NCI-H1436 (cell line): ENCODE measurements at places on chromosomes 16 and 17.

- no peak for DNase-seq
These were observed 52.4 kb downstream of the ANKRD11 start for GRCh38 chr16:89437991-89438390.

- DNase-seq = peak; percentile 13
These were observed 690 bp downstream of the PITPNC1 start for GRCh38 chr17:67377488-67378453.

DNA sequence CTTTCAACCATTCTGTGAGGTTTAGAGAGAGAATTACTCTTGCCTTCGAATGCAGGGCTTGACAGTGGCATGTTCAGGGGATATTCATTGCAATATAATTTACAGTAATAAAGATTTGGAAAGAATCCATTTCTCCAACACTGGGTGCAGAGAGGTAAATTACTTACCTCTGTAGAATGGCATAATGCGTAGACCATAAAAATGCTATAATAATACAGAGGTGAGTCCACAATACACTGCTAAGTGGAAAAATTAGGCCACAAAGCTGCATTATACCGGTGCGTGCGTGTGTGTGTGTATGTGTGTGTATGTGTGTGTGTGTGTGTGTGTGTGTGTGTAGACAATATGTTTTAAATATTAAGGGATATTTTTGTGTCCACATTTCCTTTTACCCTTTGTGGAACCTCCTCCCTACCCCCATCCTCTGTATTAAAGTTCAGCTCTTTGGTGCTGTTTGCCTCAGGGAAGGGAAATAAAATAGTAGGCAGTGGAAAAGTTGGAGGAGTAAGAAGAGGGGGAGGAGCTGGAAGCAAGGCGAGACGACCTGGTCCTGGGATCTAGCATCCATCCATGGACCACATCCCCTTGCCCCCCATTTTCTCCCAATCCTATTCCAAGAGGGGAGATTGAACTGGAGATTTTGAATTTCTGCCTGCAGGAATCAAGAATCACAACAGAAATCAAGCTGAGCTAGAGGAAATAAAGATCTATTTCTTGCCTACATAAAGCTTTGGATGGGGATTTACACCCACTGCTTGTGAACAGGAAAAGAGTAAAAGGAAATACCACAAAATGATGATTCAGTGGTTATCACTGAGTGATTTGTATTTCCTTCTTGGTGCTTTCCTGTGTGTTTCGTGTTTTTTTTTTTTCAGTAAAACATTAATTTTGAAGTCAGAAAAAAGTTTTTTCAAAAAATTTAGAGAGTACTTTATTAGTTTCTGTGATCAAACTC is 124.8 kb downstream of the RGS9 start:
- DNase-seq = peak; percentile 22

- DNase-seq = no peak
These were observed 1.1 kb upstream of the XYLT2 start for GRCh38 chr17:50344731-50345365.

DNA sequence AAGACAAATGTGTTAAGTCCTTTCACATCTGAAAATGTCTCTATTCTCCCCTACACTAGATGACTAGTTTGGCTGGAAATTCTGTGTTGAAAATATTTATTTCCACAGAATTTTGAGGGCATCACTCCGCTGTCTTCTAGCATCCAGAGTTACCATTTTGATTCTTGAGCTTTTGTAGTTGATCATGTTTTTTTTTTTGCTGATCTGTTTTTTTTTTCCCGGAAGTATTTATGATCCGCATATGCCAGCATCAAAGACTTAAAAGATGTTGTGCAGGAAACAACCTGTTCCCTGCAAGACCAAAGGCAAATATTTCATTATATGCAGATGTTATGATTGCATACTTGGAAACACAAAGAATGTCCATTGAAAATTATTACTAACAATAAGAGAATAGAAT is 16.7 kb downstream of the OR1D5 start:
- DNase-seq = no peak

GRCh38 chr17:68693466-68693865 is 92.3 kb upstream of the FAM20A start:
- no peak for DNase-seq

DNA sequence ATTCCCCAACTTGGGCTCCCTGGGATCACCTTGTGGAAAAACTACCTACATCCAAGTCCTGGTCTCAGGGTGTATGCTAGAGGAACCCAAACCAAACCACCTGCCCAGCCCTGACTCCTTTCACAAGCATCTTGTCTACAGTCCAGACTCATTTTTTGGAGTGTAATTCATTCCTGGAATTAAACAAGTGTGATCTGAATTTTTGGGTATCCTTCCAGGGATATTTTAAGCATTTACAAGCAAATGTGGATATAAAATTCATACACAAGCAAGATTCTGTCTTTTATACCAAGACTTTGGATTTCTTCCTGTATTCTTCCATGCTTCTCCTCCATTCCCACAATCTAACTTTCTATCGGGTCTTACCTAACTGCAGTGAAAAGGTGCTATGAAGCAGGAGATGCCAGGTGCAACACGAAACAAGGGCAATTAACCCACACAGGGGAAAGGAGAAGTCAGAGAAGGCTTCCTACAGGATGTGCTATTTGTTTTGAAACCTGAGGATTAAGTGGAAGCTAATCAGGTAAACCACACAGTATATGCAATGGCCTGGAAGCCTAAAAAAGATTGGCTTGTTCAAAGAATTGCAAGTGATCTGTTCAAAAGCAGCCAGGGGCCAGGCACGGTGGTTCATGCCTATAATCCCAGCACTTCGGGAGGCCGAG is 417.2 kb upstream of the C16orf82 start:
- DNase-seq = peak; percentile 80

DNA sequence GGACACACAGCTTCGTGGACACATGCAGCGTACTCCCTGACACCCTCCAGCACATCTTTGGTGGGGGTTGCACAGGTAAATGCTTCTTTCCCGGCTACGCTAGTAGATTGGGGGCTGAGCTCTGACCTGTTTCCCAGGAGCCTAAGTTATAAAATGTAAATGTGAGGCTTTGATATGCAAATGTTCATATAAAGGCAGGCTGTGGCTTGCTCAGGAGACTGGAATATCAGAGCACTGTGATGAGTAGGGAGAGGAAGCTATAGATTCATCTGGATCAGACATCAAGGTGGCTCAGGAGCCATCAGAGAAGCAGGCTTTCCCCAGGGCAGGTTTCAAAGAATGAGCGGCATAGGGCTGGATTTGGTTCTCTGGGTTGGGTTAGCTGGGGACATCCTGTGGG is 3.4 kb upstream of the ETV4 start:
- DNase-seq = no peak

DNA sequence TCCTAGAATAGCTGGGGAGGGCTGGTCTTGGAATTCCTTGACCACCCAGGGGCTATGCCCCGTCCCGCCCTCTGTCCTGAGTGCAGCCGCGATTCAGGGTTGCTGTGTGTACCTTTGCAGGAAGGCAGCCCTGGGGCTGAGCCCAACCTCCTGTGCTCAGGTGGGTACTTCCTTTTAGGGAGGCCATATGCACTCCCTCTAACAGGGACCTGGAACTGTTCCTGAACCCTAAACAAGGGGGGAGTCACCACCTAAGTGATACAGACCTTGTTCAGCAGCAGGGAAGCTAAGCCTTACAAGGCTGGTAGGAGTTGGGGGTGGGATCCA is 24.6 kb downstream of the LLGL2 start:
- no peak for DNase-seq

DNA sequence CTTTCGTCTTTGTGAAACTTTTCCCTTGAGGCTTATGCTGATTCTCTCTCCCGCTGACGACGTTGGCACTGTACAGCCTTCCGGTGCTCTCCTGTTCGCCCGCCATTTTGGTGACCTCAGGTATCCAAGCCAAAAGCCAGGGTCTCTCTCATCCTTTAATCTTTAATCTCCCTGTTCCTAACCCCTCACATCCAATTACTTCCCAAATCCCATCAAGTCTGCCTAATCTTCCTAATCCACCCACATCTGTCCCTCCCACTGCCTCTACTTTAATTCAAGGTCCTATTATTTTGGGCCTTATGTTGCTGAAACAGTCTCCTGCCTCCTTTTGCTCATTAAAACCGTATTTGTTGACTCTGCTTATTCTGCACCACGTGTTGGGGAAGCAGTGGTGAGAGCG is 7.3 kb downstream of the WRAP53 start:
- DNase-seq = no peak

GRCh38 chr16:14368399-14368798 is 261.7 kb downstream of the PARN start:
- DNase-seq = no peak

DNA sequence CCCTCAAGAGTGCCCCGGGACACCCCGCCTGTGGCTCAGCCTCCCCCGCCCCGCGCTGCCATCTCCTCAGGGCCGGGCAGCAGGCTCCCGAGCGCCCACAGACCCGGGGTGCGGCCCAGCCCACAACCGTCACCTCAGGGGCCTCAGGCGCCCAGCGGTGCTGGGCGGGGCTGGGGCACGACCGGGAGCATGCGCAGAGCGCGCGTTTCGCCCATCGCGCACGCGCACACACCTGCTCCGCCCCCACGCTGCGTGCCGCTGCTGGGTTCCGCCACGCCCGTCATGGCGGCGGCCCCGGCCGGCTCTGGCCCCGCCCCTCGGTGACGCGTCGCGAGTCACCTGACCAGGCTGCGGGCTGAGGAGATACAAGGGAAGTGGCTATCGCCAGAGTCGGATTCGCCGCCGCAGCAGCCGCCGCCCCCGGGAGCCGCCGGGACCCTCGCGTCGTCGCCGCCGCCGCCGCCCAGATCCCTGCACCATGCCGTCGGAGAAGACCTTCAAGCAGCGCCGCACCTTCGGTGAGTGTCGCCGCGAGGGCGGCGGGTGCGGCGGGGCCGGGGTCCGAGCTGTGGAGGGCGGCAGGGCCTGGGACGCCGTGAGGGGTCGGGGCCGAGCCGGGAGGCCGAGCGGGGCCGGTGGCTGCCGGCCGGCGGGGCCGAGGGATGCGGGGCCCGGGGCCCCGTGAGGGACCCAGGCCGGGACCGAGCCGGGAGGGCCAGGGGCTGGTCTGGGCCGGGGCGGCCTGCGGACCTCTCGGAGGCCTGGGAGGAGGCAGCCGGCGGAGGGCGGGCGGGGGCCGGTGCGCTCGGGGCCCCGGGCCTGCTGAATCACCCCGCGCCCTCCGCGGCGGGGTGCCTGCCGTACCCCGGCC is at the start of gene MAP1LC3B:
Gene MAP1LC3B, plus strand, starts transcription at position 387 of the 871 bp plus-strand sequence. Its CDS starts 92 bp downstream, at position 479.
- peak; percentile 93 for DNase-seq

- DNase-seq = no peak
These were observed 4.7 kb upstream of the NSMCE1 start for GRCh38 chr16:27273330-27273669.

- no peak for DNase-seq
These were observed 20.2 kb upstream of the NCBP3 start for GRCh38 chr17:3866276-3866675.

- DNase-seq = no peak
These were observed 60.2 kb downstream of the CMC2 start for GRCh38 chr16:80946481-80946880.

GRCh38 chr17:27319541-27320221 is 25.8 kb downstream of the WSB1 start:
- DNase-seq = no peak

DNA sequence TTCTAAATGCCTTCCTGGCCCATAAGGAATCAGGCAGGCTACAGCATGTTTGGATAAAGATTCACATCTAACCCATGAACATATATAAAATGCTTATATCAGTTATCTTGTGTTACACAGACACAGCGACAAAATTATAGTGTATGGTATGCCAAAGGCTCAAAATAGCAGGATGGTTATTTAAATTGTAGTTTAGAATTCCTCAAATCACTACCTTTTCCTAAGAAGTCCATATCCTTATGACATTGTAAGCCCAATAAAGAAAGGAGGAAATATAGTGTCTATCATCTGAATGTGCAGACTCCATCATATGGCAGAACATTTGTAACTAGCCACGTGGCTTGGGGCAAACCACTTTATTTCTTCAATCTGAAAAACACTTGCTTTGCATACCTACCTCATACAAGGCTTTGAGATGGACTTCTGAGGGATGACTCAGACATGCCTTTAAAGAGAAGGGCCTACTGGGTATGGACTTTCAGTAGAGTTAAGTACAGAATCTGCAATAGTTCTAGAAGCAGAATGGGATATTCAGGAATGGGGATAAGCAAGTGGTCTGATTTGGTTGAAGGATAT is 12.1 kb upstream of the DHX8 start:
- no peak for DNase-seq

GRCh38 chr17:7048968-7049367 is 5.1 kb upstream of the SLC16A11 start:
- DNase-seq = no peak
